Esophagus (tissue), 2 donors: ENCODE measurements at places on chromosomes 5 and 9. TPM values are rescaled to one million over a fixed set of nuclear protein-coding genes. Genes with fewer than 3 reads are reported as not detected.

Gene TMEM245
- 7.4 TPM for polyA plus RNA-seq

Gene MYOT
- polyA plus RNA-seq = 0.74 TPM

Gene MYOZ3
- polyA plus RNA-seq = 0.24 TPM

Gene NEUROG1
- polyA plus RNA-seq = not detected

Gene THOC3
- 138 TPM for polyA plus RNA-seq

Gene HTR1A
- not detected for polyA plus RNA-seq
